Naive thymus-derived CD8-positive, alpha-beta T cell (primary cell): ENCODE measurements at places on chromosomes 4 and X. TPM values are rescaled to one million over a fixed set of nuclear protein-coding genes. Genes with fewer than 3 reads are reported as not detected.

Gene BLOC1S4
- polyA plus RNA-seq: 81.6 TPM

DNA sequence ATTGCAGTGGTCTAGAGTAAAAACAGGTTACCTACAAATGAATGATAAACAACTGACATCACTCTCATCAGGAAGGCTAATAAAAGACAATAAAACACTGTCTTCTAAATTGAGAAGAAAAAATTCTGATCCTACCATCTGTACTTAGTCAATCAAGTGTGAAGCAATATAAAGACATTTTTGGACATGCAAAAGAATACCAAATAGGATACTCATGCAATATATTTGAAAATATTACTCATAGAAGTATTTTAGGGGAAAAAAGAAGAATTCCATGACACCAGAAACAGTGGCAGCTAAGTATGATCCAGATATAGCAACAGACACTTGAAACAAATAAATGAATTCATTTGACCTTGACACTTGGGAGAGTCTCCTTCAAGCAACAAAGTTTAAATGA, 63.8 kb upstream of the FAM120C start:
- DNase-seq: no peak
- no peaks in the 10 kb centered on the region for H3K36me3 ChIP-seq
- no peaks in the 10 kb centered on the region for H3K4me1 ChIP-seq
- no peaks in the 10 kb centered on the region for H3K27me3 ChIP-seq

Gene NEIL3
- not detected for polyA plus RNA-seq

Gene SHOX
- polyA plus RNA-seq: not detected

Gene DIPK2B
- polyA plus RNA-seq: not detected

GRCh38 chr4:16123356-16124084, 39.7 kb upstream of the PROM1 start:
- peaks cover 26% of the 10 kb centered on the region for H3K4me1 ChIP-seq
- no peak overlapping the region for H3K4me3 ChIP-seq
- DNase-seq: no peak
- H3K36me3 ChIP-seq: no peaks in the 10 kb centered on the region

- H3K27ac ChIP-seq: no peak overlapping the region
- H3K4me3 ChIP-seq: no peak overlapping the region
- H3K4me1 ChIP-seq: no peaks in the 10 kb centered on the region
Observed at GRCh38 chrX:72258174-72258573, 18.9 kb downstream of the RPS4X start.

DNA sequence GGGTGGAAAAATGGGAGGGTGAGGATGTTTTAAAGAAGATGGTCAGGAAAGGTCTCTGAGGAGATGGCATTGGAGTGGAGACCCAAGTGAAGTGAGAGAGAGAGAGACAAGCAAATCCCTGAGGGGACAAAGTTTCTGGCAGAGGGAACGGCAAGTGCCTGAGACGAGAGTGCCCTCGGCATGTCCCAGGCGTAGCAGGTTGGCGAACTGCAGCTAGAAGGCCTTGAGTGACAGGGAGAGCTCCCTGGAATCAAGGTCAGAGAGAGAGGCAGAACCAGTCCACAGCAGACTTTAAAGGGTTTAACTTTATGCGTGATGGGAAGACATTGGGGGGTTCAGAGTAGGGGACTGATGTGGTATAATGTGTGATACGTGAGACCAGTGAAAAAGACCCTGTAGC, 150.2 kb upstream of the HAND2 start:
- H3K36me3 ChIP-seq: no peaks in the 10 kb centered on the region
- DNase-seq: no peak
- no peaks in the 10 kb centered on the region for H3K4me1 ChIP-seq
- H3K4me3 ChIP-seq: no peak overlapping the region
- H3K27me3 ChIP-seq: peaks cover 12% of the 10 kb centered on the region
- H3K27ac ChIP-seq: no peak overlapping the region

DNA sequence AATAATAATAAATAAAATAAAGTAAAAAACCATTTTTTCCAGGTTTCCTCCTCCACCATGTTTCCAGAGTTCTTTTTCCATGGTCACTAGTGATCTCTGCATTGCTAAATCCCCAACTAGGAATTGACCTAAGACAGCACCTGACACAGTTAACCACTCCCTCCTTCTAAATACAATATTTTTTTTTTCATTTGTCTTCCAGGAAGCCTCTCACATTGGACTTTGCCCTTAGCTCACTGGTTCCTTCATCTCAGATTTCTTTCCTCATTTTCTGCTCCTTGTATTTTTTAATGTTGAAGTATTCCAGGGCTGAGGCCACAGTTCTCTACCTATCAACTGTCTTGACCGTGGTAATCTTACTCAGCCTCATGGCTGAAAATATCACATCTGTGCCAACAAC, 187.3 kb upstream of the FAM241A start:
- H3K4me3 ChIP-seq: no peak overlapping the region
- no peaks in the 10 kb centered on the region for H3K4me1 ChIP-seq
- no peak overlapping the region for H3K27ac ChIP-seq
- H3K36me3 ChIP-seq: no peaks in the 10 kb centered on the region

Gene C4orf51
- not detected for polyA plus RNA-seq

DNA sequence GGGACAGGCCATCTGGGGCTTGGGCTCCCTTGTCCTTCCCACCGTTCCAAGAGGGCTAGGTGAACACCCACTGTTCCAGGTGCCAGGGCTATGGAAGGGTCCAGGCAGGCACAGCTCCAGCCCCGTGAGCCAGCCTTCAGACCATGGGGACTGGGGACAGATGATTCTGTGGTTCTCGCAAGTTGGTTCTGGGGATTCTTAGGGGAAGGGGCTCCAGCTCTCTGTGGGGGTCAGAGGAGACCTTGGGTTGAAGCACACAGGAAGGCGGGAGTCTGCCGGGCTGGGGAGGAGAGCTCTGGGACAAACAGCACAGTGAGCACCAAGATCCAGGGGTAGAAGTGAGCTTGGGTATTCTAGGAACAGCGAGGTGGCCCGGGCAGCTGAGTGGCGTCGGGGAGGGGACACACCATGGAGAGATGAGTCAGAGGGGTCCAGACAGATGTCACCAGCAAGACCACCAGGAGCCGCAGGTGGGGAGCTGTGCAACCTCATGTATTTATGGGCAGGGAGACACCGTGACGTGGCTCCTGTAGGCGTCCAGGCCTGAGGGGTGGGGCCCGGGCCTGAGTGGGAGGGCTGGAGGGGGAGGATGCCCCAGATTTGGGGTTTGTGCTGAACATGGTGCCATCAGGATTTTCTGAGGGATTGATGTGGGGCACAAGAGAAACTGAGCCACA, 48.8 kb upstream of the HMX1 start:
- peaks cover 11% of the 10 kb centered on the region for H3K36me3 ChIP-seq
- peaks cover 53% of the 10 kb centered on the region for H3K27me3 ChIP-seq
- DNase-seq: no peak
- H3K4me3 ChIP-seq: no peak overlapping the region

DNA sequence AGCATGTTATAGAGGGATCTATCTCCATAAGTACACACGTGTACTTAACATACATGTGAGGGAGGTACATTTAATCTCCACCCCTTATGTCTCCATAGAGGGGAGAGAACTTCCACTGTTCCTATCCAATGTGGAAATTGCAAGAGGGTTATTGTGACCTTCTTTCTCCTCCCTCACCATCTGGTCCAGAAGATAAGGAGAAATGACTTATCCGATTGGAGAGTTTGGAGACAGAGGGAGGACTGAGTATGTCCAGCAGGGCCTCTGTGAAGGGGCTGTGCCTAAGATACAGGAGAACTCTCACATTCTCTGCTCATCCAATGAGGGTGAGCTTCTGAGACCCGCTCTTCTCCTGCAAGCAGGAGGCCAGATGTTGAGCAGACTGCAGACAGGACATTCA, 113.1 kb downstream of the QDPR start:
- no peak overlapping the region for H3K4me3 ChIP-seq
- H3K36me3 ChIP-seq: no peaks in the 10 kb centered on the region
- H3K27ac ChIP-seq: no peak overlapping the region
- H3K27me3 ChIP-seq: peaks cover 5% of the 10 kb centered on the region
- no peaks in the 10 kb centered on the region for H3K4me1 ChIP-seq

Gene SLC4A4
- 0.13 TPM for polyA plus RNA-seq

GRCh38 chrX:129980540-129981199, 1.8 kb upstream of the BCORL1 start:
- DNase-seq: no peak
- no peaks in the 10 kb centered on the region for H3K27me3 ChIP-seq
- H3K4me1 ChIP-seq: peaks cover 28% of the 10 kb centered on the region
- no peak overlapping the region for H3K27ac ChIP-seq
- H3K4me3 ChIP-seq: no peak overlapping the region
